ENCODE measurements at places on chromosomes 11 and 22.
A peak's percentile ranks its signal among the peaks of the same experiment; 100 is the strongest.

GRCh38 chr11:10925149-10925926 lies 67.5 kb upstream of the ZBED5 start:
- DNase-seq: no peak

- DNase-seq: no peak
Observed at GRCh38 chr22:37254209-37254866, 10.3 kb upstream of the RAC2 start.

GRCh38 chr11:38296211-38296776 lies 1698.3 kb upstream of the RAG2 start:
- no peak for DNase-seq

- DNase-seq: peak; percentile 45
Observed at GRCh38 chr11:2531277-2531986, 86.6 kb downstream of the KCNQ1 start.

DNA sequence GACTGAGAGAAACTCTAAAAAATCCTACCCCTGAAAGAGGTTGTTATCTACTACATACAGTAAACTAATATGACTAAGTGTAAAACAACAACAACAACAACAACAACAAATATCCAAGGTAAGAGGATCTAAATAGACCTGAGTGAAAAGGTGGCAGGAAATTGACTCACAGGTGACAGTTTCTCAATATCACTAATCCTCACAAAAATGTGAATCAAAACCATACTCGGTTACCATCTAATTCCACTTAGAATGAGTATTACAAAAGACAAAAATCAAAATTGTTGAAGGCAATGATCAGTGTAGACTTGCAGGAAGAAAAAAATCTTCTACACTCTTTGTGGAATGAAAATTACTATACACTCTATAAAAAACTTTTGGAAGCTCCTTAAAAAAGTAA lies 17.5 kb downstream of the RGL4 start:
- DNase-seq: no peak

DNA sequence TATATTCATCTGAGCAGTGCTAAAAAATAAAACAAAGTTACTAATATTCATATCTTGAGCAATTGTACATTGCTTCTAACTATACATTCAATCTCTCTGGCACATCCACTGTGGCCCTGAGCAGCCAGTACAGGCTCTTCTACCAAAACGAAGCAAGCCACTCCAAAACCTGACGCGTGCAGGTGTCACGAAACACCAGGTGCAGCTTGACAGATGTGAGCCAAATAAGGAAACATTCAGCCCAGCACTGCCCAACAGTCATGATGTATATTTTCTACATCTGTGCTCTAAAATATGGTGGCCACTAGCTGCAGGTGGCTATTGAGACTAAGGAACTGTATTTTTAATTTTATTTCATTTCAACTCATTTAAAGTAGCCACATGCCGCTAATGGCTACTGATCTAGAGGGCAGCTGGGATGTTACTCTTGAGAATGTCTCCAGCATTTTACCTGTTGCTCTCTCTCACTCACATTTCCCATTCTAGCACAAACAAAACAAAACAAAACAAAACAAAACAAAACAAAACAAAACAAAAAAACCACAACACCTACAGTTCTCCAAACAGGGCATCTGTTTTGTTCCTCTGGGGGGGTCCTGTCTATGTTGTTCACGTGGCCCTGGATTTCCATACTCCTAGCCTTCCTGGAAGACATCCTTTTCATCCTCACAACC lies 77.7 kb downstream of the LARGE1 start:
- no peak for DNase-seq

DNA sequence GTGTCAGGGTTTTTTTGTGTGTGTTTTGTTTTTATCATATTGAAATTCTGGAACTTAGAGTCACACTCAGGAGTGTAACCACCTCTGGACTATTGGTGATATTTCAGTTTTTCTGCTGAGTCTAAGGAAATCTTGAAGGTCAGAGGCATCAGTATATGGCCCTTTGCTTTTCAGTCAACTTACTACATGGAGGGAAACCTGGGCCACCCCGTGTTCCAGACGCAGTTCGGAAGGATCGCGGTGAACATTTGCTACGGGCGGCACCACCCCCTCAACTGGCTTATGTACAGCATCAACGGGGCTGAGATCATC lies 19.9 kb downstream of the UPB1 start:
- DNase-seq: no peak

GRCh38 chr22:48711031-48711431 lies 1116.6 kb downstream of the BRD1 start:
- no peak for DNase-seq

GRCh38 chr11:127218275-127218608 lies 217.7 kb upstream of the KIRREL3 start:
- no peak for DNase-seq

- DNase-seq: no peak
Observed at GRCh38 chr11:47924184-47924691, 56.1 kb upstream of the PTPRJ start.

GRCh38 chr22:48368975-48369525 lies 1458.6 kb downstream of the BRD1 start:
- DNase-seq: no peak

- DNase-seq: no peak
Observed at GRCh38 chr11:36222831-36223635, 66.2 kb downstream of the COMMD9 start.

DNA sequence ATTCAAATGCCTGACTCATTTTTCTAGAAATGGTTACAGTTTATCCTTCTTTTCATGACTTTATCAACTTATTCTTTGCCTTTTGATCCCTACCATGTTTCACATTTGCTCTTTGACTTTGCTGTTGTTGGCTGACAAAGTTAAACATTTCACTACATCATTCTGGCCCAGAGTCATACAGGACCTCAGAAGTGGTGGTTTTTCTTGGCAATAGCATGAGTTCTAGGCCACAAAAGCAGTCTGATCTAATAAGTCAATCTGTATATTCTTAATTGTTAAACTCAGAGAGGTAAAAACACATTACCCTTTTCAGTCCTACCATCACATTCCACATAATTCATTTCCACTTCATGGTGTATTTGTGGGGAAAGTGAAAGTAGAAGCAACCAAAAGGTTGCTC lies 763.2 kb upstream of the TENM4 start:
- no peak for DNase-seq

DNA sequence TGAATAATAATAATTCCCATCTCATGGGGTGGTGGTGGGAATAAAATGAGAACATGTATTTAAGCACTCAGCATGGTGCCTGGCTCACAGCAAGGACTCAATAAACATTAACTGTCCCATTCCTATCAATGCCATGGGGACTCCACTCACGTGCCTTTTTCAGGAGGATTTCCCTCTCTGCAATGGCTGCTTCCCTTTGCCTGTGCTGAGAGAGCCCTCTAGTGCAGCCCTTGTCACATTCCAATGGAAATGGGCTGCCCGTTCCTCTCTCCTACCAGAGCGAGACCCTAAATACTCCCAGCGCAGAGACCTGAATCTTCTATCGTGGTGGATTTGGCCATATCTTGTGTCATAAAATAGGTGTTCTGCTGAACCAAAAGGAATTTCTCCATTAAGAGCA lies 621.5 kb upstream of the B3GAT1 start:
- no peak for DNase-seq

DNA sequence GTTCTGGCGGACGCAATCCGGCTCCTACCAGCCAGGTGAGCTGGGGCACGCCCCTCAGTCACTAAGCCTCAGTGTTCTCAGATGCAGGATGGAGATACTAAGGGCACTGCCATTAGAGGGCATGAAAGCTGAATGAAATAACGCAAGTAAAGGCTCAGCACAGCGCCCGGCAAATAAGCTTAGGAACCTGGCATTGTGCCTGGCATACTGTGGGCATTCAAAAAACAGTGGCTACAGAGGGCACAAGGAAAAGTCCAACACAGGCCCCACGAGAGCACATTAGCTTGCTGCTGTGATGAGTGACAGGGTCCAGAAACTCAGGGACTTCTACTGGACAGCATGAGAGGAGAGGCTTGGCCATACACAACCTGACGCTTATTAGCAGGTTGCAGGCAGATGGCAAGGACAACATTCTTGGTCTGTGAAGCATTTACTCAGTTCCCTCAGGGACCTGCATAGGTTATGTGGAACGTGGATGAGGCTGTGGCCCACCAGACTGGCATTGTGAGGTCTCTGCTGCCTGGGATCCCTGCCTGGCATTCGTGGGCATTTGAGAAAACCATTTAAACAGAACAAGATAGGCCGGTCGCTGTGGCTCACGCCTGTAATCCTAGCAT lies 12.2 kb downstream of the TXN2 start:
- DNase-seq: no peak

DNA sequence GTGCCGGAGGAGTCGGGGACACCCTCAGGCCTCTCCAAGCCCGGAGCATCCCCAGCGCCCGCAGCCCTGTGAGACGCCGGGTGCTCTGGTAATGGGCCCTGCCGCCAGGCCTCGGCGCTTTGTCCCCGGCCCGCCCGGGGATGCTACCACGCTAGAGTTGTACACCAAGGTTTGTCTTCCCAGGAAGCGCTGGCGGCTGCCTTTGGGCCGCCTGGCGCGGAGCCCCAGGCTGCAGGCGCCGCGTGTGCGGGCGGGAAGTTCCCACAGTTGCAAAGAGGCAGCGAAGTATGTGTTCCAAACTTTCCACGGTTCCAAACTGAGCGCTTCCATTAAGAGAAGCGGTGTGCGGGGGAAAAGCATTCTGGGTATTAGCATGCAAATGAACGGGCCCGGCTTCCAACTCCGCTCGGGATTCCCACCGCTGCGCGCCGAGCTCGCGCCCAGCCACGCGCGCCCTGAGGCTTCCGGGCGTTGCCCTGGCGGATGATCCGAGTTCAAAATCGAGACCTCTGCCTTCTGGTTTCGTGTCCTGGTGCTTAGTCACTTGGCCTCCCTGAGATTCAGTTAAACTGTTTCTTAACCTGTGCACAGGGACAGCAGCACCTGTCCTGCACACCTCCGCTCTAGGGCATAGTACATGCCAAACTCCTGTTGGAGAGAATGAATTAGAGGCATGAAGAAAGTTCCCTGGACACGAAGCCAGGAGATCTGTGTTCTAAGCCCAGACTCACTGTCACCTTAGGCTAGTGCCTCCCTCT lies 1.3 kb upstream of the PATZ1 start:
- no peak for DNase-seq

DNA sequence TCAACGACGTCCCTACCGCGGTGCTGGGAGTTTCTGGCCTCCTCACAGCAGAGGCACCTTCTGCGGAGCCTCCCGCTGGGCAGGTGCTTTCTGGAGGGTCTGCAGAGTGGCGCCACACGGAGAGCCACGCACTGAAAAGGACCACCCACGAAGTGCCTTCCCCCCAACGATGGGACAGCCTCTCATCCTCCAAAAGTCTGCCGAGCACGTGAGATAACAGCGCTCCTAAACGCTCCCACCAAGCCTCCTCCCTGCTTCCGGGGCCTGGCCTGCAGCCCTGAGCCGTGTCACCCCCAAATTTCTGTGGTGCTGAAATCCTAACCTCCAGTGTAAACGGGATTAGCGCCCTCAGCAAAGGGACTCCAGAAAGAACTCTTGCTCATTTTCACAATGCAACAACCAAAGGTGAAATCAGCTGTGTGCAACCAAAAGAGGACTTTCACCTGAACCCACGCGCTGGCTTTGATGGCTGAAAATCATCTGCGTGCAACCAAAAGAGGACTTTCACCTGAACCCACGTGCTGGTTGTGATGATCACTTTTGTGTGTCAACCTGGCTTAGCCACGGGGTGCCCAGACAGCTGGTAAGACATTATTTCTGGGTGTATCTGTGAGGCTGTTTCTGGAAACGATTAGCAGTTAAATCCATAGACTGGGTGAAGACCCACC lies 924.6 kb downstream of the BRD1 start:
- no peak for DNase-seq

- no peak for DNase-seq
Observed at GRCh38 chr22:24107661-24108060, 73.6 kb upstream of the SUSD2 start.

- DNase-seq: no peak
Observed at GRCh38 chr11:134669796-134670195, 257.8 kb upstream of the B3GAT1 start.

DNA sequence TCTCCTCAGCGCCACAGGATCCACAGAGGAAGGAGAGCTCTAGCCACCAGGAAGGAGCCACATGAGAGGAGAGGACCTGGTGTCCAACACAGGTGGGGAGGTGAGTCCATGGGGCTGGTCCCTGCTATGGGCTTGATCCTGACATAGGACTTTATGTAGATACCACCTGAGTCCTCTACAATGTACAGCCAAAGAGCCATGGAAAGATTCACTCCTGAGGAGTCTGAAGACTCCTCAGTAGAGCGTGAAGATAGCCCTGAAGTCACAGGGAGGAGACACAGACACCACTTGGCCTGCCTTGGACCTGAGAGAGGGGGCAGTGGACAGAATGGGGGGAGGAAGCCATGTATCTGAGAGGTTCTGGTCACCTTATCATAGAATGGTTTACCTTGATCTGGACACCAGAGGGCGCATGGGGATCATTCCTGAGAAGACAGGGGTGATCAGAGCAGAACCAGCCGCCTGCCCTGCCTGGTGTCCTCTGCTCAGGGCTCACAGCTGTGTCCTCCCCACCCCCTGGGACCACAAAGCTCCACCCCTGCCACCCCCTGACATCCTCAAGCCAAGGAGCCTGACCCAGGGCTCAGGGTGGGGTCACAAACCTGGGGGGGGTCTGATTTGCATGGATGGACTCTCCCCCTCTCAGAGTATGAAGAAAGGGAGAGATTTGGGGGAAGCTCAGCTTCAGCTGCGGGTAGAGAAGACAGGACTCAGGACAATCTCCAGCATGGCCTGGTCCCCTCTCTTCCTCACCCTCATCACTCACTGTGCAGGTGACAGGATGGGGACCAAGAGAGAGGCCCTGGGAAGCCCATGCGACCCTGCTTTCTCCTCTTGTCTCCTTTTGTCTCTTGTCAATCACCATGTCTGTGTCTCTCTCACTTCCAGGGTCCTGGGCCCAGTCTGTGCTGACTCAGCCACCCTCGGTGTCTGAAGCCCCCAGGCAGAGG lies 77.0 kb downstream of the ZNF280B start:
- peak; percentile 19 for DNase-seq

DNA sequence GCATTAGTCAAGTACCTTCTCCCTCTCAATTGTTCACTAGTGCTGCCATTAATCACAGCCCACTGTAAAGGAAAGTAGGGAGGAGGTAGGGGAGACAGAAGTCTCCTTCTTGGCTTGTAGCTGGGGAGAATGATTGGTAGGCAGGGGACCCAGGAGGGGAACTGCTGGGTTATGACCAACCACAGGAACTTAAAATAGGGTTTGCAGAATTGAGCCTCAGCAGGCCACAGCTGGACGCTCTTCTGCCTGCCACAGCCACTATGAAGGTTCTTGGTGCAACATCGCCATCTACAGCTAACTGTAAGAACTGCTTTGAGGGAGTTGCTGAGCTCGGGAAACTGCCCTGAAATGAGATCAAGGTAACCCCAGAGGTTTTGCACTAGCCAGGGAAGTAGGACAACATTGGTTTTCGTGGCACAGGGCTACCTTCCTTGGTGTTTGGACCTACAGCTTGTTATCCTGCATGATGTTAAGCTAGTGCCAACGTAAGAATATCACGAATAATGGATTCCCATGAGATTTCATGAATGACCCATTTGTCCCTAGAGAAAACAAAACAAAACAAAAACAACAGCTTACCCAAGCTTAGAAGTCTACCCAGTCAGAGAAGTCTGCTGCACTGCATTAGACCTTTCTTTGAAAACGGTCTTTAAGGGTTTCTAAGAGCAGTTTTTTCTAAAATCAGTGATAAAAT lies 787.1 kb upstream of the API5 start:
- no peak for DNase-seq
